Neural progenitor cell (in vitro differentiated cells): ENCODE measurements at places on chromosomes 12 and 14. TPM values are rescaled to one million over a fixed set of nuclear protein-coding genes. Genes with fewer than 3 reads are reported as not detected.

The ZNF385A gene
- total RNA-seq: 6.2 and 7.2 TPM in 2 replicates

The RIMKLB gene
- 113 and 131 TPM in 2 replicates for total RNA-seq

The PDE3A gene
- 0.22 and 0.47 TPM in 2 replicates for total RNA-seq

The VDR gene
- total RNA-seq: 0.09 TPM in 1 of 2 replicates, not detected in the other

The CPSF2 gene
- 79.6 and 116 TPM in 2 replicates for total RNA-seq

The KRT7 gene
- total RNA-seq: 3.2 TPM in 1 of 2 replicates, not detected in the other

The LRRK2 gene
- 0.03 and 0.11 TPM in 2 replicates for total RNA-seq

The DNAJC22 gene
- 0.34 and 0.39 TPM in 2 replicates for total RNA-seq
